Activated CD4-positive, alpha-beta T cell treated with anti-CD3 and anti-CD28 coated beads for 36 hours (primary cell): ENCODE measurements at places on chromosomes 1 and 21. TPM values are rescaled to one million over a fixed set of nuclear protein-coding genes. Genes with fewer than 3 reads are reported as not detected.

DNA sequence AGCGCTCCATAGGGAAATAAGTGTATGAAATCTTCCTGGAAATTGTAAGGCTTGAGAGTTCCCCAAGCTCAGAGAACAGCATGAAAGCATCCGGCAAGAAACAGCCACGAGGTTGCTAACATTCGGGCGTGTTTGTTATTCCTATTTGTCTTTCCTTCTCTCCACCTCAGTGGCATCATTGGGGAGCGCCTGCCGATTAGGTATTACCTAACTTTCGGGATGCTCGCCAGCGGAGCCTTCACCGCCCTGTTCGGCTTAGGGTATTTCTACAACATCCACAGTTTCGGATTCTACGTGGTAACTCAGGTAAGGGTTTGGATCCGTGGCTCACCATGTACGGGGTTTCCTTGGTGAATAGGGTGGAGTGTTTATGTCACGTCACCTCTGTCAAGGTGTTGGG is 25.7 kb downstream of the SLC37A1 start:
- no peak for DNase-seq

GRCh38 chr21:31186916-31187315 is 148.6 kb upstream of the KRTAP19-8 start:
- no peak for DNase-seq

DNA sequence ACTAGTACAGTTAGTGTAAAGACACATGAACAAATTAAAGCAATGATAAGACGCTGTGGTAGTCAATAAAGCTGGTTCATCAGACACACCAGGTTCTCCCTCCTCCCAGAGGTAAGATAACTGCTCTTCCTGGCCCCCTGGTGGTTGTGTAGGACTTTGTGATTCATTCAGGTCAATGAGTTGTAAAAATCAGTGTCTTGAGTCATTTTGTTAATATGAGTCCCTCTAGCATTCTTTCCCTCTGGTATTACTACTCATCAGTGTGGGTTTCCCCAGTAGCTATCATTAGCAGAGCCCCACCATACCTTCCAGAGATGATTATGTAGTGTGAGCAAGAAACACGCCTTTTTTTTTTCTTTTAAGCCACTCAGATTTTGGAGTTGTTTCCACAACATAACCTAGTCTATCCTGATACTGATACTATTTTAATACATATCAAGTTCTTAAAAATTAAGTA is 3.6 kb upstream of the SETDB1 start:
- peak; percentile 91 for DNase-seq

GRCh38 chr1:164087906-164088453 is 471.0 kb upstream of the PBX1 start:
- DNase-seq, result no peak

Gene ARHGEF11
- total RNA-seq, result 4.8 TPM

- no peak for DNase-seq
Observed at GRCh38 chr1:240171907-240172306, 80.2 kb downstream of the FMN2 start.

DNA sequence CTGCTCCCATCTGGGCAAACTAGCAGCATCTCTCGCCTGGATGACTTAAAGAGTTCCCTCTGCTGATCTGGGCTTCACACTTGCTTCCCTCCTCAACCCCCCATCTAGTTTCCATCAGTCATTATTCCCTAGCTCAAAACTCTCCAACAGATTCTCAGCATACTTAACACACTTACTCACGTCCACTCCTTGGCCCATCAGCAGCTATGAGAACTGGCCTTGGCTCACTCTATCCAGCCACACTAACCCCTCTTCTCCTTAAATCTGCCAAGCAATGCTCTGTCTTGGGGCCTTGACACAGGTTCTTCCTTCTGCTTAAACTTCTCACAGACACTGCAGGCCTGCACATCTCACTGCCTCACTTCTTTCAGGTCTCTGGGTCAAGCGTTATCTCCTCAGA is 41.6 kb downstream of the GNG12 start:
- DNase-seq, result no peak

- no peak for DNase-seq
Observed at GRCh38 chr1:164648636-164649035, 89.7 kb downstream of the PBX1 start.

- no peak for DNase-seq
Observed at GRCh38 chr1:200305806-200306205, 104.0 kb downstream of the ZNF281 start.

- DNase-seq, result peak; percentile 94
Observed at GRCh38 chr1:27662707-27663393, 9.1 kb downstream of the IFI6 start.

Gene C1orf94
- total RNA-seq, result not detected

Gene HES3
- not detected for total RNA-seq

DNA sequence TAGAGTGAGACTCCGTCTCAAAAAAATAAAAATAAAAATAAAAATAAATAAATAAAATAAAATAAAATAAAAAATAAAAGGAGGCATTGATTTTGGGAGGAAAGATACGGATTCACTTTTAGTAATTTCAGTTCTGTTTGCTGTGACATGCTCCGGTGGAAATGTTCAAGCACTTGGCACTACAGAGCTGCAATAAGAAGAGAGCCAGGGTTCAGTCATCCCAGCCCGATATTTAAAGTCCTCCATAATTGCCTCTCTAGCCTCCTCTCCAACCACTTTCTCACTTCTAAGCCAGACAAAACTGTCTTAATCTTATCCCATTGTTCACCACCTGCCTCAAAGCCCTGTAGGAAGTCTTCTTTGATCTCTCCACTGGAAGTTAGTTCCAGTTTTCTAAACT is 55.0 kb upstream of the MACF1 start:
- DNase-seq, result no peak

- no peak for DNase-seq
Observed at GRCh38 chr1:64885648-64886047, 80.7 kb downstream of the JAK1 start.

DNA sequence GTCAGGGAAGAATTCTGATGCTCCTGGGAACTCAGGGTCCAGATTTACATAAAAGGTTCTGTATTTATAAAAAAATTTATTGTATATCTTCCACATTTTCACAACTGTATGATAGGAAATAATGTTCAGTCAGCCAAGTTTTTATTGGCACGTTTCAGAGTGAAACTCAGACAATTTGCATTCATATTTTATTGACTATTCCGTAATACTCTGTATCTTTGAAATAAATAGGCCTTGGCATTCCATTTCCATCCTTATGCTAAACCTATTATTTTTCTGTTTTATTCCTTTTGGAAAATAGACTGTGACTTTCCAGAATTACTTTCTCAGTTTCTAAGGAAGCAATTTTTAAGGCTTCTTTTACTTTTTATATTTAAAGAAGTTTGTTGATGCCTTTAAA is 329.0 kb downstream of the OLFM3 start:
- no peak for DNase-seq

GRCh38 chr1:17892225-17892624 is 137.1 kb downstream of the ACTL8 start:
- DNase-seq, result no peak

GRCh38 chr1:186178426-186179043 is 196.5 kb downstream of the TPR start:
- no peak for DNase-seq

DNA sequence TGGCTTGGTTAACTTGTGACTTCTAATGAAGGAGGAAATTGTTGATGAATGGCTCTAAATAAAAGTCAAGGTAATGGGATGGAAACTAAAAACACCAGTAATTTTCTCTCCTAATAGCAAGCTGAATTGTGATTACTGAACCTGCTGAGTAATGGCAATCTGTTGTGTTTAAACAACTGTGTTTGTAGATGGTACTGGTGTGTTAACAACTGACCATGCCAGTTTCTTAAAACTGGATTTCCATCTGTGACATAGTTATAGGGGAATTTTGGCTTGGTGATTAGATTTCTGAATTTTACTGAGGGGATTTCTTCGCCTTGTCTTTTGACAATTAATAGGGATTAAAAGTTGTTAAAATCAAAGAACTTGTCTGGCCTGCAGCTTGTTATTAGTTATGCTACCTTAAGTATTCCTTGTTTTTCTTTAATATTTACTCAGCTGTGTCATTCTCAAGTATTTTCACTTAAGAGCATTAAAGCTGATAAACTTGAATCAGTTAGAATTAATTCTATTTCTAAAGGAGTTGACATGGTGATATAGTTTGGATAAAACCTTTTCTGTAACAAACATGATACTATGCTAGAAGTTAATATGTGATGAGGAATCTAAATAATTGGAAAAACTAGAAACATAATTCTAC is 7.9 kb upstream of the ERO1B start:
- DNase-seq, result no peak

DNA sequence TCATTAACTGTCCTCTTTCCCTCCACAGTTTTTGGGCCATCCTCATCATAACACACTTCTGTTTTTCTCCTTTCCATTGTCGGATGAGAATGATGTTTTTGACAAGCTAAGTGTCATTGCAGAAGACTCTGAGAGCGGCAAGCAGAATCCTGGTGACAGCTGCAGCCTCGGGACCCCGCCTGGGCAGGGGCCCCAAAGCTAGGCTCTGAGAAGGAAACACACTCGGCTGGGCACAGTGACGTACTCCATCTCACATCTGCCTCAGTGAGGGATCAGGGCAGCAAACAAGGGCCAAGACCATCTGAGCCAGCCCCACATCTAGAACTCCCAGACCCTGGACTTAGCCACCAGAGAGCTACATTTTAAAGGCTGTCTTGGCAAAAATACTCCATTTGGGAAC is 28.6 kb upstream of the IFNAR1 start:
- no peak for DNase-seq

DNA sequence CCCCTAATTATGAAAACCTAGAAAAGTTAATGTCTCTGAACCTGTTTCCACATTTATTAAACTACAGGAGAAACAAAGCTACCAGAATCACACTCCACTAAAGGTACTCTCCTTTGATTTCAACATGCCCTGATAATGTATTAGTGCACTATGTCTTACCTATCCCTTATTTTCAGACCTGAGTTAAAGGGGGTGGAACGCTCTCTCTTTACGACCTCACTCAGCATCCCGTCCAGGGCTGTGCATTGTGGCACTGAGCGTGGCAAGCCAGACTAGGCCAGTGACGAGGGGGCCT is 678 bp downstream of the LSM10 start:
- no peak for DNase-seq

Gene ANGPTL3
- total RNA-seq, result not detected

GRCh38 chr1:34013136-34013535 is 149.3 kb downstream of the HMGB4 start:
- DNase-seq, result no peak

- DNase-seq, result no peak
Observed at GRCh38 chr1:211518330-211519289, 26.6 kb upstream of the RD3 start.

DNA sequence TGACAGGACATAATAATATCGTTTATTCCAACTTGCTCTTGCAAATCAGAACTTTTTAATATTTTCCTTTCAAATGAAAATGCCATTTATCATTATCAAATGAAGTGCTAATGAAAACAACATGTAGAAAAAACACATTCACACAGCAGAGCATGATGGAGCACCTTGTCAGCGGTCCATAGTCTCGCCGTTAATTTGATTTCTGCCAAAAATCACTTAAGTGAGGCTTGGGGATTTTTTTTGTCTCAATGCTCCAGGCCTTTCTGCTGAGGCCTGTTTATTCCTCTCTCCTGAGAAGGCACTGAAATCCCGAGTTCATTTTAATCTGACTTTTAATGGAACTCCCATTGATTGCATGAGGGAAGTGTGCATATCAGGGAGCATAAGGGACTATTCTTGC is 122.5 kb downstream of the ELAVL4 start:
- DNase-seq, result no peak

DNA sequence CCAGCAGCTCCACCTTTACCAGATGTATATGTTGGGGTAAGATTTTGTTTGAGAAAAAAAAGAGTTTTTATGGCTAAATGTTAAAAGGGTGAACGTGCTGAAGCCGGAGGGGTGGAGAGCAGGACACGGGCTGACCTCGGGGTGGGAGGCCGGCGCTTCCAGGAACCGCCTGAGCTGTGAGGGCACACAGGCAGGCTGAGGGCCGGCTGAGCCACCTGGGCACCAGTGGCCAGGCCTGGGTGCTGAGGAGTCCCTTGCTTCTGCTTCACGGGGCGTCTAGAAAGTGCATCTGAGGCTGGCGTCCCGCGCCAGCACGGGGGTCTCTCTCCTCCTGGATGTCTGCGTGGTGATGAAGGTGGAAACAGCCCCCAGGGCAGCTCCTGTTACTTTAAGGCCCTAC is 33.6 kb upstream of the ADARB1 start:
- no peak for DNase-seq

- no peak for DNase-seq
Observed at GRCh38 chr1:8415526-8416278, 97.8 kb downstream of the SLC45A1 start.

DNA sequence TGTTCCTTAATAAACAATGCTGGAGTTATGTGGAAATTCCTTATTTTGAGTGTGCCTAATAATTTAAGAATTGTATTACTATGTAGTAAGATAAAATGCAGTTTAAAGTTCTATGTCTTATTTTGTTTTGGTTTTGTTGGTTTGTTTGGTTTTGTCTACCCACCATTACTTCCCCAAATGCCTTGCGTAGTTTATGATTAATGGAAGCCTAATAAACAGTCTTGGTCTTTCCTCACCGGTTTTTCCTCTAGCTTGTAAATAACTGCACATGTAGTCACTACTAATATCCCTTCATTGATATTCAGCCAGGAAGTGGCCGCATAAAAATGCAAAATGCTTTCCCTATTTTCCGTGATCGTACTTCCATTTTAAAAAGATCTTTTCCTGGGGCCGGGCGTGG is 2.9 kb downstream of the SDCCAG8 start:
- no peak for DNase-seq
